NCI-H1417 treated with DMSO at 0.1 percent for 48 hours (cell line): ENCODE measurements at places on chromosomes 16 and 17.

GRCh38 chr16:56320811-56321558 lies 104.4 kb downstream of the AMFR start:
- DNase-seq, result no peak

DNA sequence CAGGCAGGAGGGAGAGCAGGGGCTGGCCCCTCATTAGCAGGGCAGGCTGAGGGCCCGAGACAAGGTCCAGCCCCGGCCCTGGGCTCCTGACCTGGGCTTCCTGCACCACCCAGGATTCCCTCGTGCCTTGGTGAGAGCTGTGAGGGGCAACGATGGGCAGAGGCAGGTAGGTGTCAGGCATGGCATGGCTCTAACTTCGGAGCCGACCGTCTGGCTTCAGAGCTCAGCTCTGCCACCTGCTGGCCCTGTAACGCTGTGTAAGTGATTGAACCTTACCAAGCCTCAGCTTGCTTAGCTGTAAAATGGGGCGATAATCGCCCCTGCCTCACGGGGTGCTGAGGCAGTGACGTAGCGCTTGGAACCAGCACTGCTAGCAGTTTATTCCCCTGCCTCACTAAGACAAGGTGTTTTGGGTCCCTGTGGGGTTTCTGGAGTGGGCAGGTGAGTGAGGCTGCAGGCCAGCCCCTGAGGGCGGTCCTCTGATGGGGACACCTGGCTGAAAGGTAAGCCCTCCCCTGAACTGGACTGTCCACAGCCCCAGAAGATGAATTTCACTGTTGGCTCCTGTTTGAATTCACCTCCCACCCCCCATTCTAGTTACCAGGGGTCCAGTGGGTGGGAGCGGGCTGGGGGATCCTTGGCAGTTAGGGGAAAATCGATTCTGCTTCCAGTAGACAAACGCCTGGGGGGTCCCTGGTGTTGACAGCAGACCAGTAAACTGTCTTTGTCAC lies 184.8 kb upstream of the GSE1 start:
- no peak for DNase-seq

DNA sequence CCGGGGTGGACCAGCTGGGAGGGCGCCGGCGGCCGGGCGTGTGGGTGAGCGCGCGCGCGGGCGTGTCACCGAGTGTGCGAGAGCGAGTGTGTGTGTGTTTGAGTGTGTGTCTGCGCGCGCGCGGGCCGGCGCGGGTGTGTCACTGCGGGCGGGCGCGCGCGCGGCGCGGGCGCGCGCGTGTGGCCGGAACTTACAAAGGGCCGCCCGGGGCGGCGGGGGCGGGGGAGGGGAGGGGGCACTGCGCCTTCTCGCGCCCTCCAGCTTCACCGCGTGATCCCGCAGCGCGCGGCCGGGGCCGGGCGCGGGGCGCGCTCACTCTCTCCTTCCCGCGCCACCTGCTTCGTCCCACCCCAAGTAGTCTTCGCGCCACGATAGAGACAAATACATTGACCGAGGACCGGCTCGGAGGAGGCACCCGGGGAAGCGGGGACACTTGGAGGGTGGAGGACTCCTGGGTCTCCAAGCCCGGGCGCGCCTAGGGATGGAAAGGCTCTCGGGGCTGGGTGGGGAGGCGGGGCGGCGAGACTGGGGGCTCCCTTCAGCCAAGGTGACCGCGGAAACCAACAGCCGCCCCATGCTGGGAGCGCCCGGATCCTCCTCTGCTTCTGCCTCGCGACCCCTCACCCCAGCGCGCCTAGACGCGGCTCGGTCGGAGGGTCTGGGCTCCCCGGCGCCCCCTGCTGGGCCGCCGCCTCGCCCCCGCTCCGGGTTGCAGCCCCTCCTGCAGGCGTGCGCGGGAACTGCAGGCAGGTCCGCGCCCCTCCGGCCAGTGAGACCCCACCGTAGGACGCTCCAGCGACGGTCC lies at the start of gene SRCIN1:
Gene SRCIN1 (minus strand): TSS at position 112 of the 805 bp plus-strand sequence. CDS start 247 bp downstream, outside the sequence.
- DNase-seq, result no peak

DNA sequence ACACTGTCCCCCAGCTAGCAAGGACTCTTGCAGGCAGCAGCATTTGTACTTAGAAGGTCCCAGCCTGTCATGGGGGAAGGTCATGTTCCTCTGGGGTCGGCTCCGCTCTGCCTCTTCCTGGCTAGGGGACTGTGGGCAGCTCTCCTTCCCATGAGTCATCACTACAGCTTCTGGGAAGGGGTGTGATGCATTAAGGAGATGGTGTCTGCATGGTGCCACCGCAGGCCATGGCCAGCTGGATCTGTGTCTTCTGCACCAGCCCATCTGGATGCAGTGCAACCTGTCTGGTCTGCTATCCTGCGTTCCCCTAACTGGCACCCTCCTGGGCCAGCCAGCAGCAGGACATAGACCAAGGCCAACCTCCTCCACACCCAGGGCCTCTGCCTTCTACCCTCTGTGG lies 6.3 kb downstream of the STARD3 start:
- no peak for DNase-seq

GRCh38 chr17:27332047-27332393 lies 38.1 kb downstream of the WSB1 start:
- DNase-seq, result no peak

- no peak for DNase-seq
Observed at GRCh38 chr16:15856901-15857698, at the start of gene MYH11. Gene MYH11, minus strand, starts transcription at chr16:15857028. Its CDS starts 18,776 bp downstream, at chr16:15838252.

DNA sequence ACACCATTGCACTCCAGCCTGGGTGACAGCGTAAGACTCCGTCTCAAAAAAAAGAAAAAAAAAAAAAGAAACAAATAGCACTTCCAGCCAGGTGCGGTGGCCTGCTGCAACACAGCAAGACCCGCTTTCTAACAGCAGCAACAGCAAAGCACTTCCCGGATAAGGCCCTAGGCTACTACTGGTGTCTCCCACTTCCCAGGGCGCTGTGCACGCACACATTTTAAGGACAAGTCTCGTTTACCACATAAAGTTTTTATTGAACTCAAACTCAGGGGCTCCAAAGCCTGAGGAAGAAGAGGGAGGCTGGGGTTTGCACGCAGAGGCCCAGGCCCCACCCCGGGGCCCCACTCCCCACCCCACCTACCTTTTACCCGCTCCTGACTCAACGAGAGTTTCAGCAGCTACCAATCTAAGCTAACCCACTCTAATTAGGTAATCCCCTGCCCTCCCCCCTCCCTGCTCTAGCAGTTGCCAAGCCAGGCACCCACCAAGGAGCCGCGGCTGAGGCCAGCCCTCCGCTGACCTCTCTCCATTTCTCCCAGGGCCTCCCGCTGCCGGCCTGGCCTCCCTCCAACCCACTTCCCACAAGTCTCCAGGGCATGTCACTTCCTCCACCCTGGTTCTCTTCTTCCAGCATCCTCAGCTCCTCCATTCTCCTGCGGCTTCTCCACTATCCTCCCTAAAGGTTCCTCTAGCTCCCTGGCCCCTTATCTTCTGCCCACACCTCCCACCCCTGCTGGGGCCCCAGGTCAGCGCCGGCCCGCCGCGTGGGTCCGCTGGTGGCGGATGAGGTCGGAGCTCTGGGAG lies 2.4 kb downstream of the ZNF768 start:
- no peak for DNase-seq

DNA sequence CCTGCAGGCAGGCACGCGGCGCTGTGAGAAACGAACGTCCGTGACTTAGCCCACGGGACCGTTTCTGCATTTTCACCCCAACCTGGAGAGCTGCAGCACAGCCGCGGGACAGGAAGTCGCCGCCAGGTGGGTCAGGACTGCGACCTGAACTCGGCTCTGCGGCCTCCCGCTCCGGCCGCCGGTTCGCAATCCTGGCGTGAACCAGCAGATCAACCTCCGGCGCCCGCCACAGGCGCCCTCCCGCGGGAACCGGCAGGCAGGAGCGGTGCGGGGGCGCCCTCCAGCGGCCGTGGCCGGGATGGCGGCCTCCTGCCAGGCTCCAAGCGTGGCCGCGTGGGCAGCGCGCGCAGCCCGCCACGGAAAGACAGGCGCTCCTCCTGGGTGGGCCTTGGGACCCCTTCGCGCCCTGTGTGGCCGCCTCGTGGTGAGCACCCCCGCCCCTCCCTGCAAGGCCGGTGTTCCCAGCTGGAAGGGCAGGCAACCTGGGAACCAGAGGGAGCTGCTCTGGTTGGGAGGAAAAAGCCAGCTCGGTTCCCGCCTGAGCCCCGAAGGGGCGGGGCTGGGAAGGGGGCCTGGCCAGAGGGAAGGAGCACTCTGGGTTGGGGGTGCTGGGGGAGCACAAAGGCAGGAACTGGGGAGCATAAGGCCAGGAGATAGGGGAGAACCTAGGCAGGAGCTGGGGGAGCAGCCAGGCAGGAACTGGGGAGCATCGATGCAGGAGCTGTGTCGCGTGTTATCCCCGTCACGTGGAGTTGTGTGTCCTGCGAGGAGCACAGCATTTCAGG lies 28.2 kb downstream of the ACTG1 start:
- DNase-seq, result peak; percentile 22

DNA sequence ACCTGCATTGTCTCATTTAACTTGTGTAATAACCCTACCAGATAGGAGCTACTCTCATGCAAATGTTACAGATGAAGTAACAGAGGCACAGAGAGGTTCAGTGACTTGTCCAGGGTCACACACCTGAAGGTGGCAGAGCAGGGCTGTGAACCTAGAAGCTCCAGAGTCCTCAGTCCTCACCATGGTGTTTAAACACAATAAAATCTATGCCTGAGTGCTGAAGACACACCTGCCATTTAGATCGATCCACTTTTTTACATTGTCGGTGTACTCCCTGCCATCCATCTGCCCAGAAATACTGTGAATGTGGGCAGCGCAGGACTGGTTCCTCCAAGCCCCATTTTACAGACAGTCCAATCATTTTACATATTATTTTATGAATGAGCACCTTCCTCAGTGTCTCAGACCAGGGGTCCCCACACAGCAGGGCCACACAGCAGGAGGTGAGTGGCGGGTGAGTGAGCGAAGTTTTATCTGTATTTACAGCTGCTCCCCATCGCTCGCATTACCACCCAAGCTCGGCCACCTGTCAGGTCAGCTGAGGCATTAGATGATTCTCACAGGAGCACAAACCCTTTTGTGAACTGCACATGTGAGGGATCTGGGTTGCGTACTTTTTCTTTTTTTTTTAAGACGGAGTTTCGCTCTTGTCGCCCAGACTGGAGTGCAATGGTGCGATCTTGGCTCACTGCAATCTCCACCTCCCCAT lies 5.6 kb downstream of the IL4R start:
- DNase-seq, result no peak
